ENCODE measurements at places on chromosomes 1 and 21. TPM values are rescaled to one million over a fixed set of nuclear protein-coding genes. Genes with fewer than 3 reads are reported as not detected.
A peak's percentile ranks its signal among the peaks of the same experiment; 100 is the strongest.

DNA sequence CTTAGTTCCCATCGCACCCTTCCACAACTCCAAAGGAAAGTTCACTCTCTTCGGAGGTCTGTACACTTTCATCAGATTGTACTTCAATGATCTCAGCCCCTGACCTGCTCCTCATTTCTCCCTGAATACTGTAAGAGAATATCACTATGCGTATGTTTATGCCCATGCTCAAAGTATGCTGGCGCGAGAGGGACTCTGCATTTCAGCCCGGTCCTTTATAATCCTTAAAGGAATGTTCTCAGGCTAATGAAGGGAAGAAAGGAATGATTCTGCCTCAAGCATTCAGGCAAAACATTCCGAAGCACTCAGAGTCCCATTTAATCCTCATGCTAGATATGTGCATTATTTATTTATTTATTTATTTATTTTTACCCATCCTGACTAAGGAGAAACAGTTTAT, 76.8 kb downstream of the PLD5 start:
- no peak for DNase-seq

DNA sequence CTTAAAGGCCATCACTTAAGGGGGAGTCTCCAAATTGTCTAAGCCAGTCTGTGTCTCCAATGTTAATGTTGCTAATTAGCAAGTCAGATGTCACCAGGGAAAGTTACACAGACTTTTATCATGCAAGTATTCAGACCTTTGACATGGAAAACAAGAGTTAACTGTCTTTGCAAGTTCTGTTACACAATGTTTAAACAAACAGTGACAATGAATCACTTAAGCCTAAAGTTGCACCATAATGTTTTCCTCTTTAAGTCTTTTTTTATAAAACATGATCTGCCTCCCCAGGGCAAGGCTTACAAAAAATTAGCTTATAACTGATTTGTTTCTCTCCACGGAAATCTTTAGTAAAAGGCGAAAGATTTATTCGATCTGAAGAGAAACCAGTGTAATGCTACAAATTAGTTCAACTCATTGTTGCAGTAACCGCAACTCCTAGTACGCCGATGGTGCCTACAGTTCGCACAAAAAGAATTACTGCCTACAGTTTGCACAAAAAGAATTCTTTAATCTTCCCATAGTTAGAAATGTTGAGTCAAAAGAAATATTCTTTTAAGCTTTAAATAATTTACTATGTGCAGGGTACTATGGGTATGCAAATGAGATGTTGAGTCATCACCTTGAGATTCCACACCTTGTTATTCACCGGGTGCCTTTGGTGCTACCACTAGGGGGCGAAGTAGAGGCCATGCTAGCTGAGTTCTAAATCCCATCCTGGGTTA, 45.3 kb downstream of the HHAT start:
- peak; percentile 87 for DNase-seq

DNA sequence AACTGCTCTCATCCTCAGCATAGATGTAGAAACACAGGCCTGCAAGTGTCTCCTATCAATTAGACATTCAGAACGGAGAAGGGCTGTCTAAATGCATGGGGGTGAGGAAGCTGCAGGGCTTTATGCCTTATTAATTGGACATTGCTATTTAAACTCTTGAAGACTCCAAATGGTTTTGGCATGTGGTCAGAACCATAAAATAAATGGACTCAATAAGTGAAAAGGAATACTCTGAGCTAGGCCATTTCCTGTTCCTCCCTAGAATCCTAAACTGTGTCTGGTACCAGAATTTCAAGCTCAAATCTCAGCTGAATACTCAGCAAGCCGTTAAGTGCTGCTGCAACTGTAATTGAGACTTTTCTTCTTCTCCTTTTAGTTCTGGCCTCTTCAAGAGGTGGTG, 80.4 kb upstream of the C1orf87 start:
- no peak for DNase-seq

DNA sequence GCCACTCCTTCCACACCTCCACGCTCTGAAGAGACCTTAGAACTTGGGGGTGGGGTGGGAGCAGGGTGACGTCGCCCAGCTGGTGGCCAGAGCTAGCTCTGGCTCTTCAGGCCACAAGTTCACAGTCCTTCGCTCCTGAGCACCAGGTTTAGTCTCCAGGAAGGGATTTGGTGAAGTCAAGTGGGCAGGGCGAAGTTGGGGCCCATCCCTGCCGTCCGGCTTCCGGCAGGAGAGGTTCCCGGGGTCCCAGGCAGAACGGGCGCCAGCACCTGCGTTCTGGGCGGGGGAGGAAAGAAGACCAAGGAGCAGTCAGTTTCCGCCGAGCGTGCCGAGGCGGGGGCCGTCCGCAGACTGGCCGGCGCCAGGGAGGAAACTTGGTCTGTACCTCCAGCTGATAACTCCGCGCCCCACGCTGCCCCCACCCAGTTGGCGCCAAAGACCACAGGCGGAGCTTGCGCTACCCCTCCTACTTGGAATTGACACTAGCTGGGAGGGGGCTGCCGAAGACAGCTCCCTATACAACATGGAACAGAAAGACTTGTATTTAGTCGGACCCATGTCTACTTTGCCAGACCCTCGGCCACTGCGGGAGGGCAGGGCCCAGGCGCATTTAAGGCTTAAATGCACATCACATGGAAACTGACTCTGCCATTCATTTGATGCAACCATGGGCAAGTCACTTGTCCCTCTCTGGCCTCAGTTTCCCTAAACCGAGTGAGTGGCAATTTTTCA, 995 bp downstream of the ID3 start:
- DNase-seq: peak; percentile 32

GRCh38 chr1:200075938-200076546, 48.5 kb downstream of the NR5A2 start:
- peak; percentile 85 for DNase-seq

- no peak for DNase-seq
These were observed 38.3 kb upstream of the SCMH1 start for GRCh38 chr1:41280202-41281032.

GRCh38 chr1:56709995-56710394, 64.9 kb downstream of the PRKAA2 start:
- DNase-seq: no peak

ZNF670 gene
- polyA plus RNA-seq: 5.4 TPM

OR10Z1 gene
- not detected for polyA plus RNA-seq

ZBTB7B gene
- 18.6 TPM for polyA plus RNA-seq

HMGCL gene
- 38.8 TPM for polyA plus RNA-seq

Data from testis (tissue), 5 donors.